ENCODE measurements at places on chromosomes 5 and 9. TPM values are rescaled to one million over a fixed set of nuclear protein-coding genes. Genes with fewer than 3 reads are reported as not detected.
A peak's percentile ranks its signal among the peaks of the same experiment; 100 is the strongest.

Gene C5orf15
- total RNA-seq, result 50.0 TPM

Gene GAS1
- total RNA-seq, result 0.12 TPM

Gene CTSV
- total RNA-seq, result 0.24 TPM

Gene SLC6A18
- not detected for total RNA-seq

Gene GNAQ
- total RNA-seq, result 26.8 TPM

Gene ANGPTL2
- total RNA-seq, result not detected

Gene LCP2
- total RNA-seq, result 351 TPM

Gene FGFR4
- total RNA-seq, result 1.4 TPM

Gene ECM2
- total RNA-seq, result not detected

Gene C5
- 1.2 TPM for total RNA-seq

Gene NDFIP1
- total RNA-seq, result 129 TPM

- H3K4me1 ChIP-seq, result no peaks in the 10 kb centered on the region
- H3K4me3 ChIP-seq, result no peak overlapping the region
- no peak overlapping the region for H3K27ac ChIP-seq
- DNase-seq, result no peak
- H3K27me3 ChIP-seq, result peaks cover 6% of the 10 kb centered on the region
These were observed 119.1 kb downstream of the ENC1 start for GRCh38 chr5:74521401-74521800.

- H3K27me3 ChIP-seq, result no peaks in the 10 kb centered on the region
- H3K27ac ChIP-seq, result no peak overlapping the region
- no peaks in the 10 kb centered on the region for H3K36me3 ChIP-seq
- DNase-seq, result no peak
- H3K4me3 ChIP-seq, result no peak overlapping the region
These were observed 293.3 kb downstream of the MAN2A1 start for GRCh38 chr5:109982966-109983534.

DNA sequence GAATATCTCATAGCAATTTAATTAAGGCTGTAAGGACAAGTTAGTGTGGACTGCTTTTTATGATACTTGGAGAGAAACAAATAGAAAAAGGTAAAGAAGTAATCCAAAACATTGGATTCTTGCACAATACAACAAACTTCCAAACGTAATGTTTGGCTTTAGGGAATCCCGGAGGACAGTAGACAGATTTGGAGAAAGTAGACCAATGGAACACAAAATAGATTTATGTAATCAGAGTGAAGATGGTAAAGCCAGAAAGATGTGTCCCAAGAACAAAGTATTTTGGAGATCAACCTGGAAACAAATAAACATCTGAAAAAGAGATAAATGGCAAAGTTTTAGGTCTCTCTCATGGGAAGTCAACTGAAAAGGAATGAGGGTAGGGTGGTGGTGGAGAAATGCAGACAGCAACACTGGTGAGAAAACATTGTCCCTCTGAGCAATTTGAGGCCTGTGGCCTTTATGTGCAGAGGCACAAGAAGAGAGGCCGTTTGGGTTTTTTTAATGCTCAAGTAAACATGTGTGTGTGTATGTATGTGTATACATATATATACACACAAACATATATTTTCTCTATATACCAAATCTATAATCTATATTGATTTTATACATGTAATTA, 620.6 kb downstream of the PDE4D start:
- peaks cover 34% of the 10 kb centered on the region for H3K27me3 ChIP-seq
- no peak overlapping the region for H3K4me3 ChIP-seq
- H3K4me1 ChIP-seq, result peaks cover 11% of the 10 kb centered on the region
- no peak overlapping the region for H3K27ac ChIP-seq
- H3K36me3 ChIP-seq, result no peaks in the 10 kb centered on the region

- peaks cover 53% of the 10 kb centered on the region for H3K36me3 ChIP-seq
- no peak for DNase-seq
- no peak overlapping the region for H3K4me3 ChIP-seq
- peaks cover 16% of the 10 kb centered on the region for H3K4me1 ChIP-seq
- H3K27me3 ChIP-seq, result no peaks in the 10 kb centered on the region
- no peak overlapping the region for H3K27ac ChIP-seq
These were observed 34.9 kb downstream of the YTHDC2 start for GRCh38 chr5:113548396-113548795.

DNA sequence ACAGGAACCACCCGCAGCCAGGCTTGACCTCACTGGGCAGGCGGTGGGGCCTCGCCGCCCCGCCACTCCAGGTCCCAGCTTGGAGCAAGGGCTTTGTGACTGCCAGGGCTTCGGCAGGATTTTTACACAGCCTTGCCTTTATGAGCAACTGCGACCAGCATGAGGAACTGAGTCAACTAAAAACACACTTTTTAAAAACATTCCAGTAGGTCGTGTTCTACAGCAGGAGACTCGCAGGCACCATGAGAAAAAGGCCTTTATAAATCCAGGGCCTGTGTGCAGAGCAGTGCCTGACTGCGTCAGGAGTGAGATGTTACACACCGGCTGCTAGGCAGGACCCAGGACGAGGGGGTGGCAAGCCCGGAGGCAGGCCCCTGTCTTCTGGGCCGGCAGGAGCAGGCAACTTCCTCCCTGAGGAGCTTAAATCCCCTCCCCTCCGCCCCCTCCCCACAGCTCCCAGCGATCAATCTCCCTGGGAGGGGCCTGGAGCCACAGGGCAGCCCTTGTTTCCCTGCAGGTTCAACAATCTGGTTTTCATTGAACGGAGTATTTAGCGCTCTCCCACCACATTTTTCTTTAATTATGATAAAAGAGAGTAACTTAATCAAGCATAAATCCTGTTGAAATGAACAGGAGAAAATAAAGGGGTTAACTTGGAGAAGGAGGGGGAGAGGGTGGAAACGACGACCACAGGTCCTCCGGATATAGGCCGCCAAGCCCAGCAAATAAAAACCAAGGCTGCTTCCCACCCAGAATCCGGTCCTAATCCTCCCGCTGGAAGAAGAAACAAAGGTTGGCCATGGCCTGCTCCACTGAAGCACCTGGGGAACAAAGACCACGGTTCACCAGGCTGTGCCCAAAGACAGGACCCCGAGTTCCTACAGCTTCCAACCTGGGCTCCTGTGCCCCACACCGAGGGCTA, 92.5 kb downstream of the ROR2 start:
- no peaks in the 10 kb centered on the region for H3K4me1 ChIP-seq
- peaks cover 8% of the 10 kb centered on the region for H3K27me3 ChIP-seq
- DNase-seq, result no peak
- no peaks in the 10 kb centered on the region for H3K36me3 ChIP-seq
- H3K27ac ChIP-seq, result no peak overlapping the region
- no peak overlapping the region for H3K4me3 ChIP-seq

DNA sequence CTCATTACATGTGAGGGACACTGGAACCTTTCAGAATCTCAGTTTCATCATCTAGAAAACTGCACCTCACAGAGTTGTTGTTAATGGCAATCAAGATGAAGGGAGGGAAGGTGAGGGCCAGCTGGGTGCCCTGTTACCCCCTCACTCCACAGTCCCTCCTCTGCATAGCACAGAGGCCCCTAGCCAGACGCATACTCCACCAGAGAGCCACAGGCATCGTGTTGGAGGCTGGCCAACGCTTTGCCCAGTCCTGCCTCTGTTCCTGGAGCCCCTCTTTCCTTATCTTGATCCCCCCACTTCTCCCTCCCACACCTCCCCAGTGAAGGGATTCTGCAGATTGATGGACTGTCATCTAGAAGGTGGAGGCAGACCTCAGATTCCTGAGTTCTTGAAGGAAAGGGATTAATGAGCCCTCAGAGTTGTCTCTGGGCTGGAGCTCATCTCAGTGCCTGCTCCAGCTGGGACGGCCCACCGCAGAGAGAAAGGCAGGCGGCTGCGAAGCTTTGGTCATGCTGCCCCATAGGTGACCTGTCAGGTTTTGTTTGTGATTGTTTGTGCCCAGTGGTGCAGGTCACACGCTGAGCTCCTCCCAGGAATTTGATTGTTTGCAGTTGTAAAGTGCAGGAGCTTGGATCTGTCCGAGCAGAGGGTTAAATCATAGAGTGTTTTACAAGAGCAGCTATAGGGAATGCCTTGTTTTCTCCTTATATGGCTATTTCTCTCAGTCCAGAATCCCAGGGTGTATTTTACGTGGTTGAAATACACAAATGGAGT, 487.3 kb downstream of the CCDC171 start:
- H3K4me3 ChIP-seq, result no peak overlapping the region
- DNase-seq, result no peak
- H3K4me1 ChIP-seq, result no peaks in the 10 kb centered on the region
- H3K27ac ChIP-seq, result no peak overlapping the region
- H3K27me3 ChIP-seq, result peaks cover 6% of the 10 kb centered on the region

GRCh38 chr9:16414451-16414850, 456.0 kb downstream of the BNC2 start:
- H3K27ac ChIP-seq, result no peak overlapping the region
- no peak overlapping the region for H3K4me3 ChIP-seq
- DNase-seq, result no peak
- H3K36me3 ChIP-seq, result no peaks in the 10 kb centered on the region

- H3K27ac ChIP-seq, result no peak overlapping the region
- H3K4me3 ChIP-seq, result no peak overlapping the region
- no peaks in the 10 kb centered on the region for H3K36me3 ChIP-seq
- no peaks in the 10 kb centered on the region for H3K27me3 ChIP-seq
- DNase-seq, result no peak
These were observed 183.0 kb downstream of the GLIS3 start for GRCh38 chr9:4116723-4117460.

- H3K4me1 ChIP-seq, result peaks cover 30% of the 10 kb centered on the region
- H3K27ac ChIP-seq, result no peak overlapping the region
- peaks cover 4% of the 10 kb centered on the region for H3K36me3 ChIP-seq
- no peak for DNase-seq
These were observed 27.6 kb downstream of the RAPGEF6 start for GRCh38 chr5:131607418-131607817.

- H3K36me3 ChIP-seq, result no peaks in the 10 kb centered on the region
- no peaks in the 10 kb centered on the region for H3K4me1 ChIP-seq
These were observed 28.0 kb upstream of the SH3RF2 start for GRCh38 chr5:145908206-145908960.

DNA sequence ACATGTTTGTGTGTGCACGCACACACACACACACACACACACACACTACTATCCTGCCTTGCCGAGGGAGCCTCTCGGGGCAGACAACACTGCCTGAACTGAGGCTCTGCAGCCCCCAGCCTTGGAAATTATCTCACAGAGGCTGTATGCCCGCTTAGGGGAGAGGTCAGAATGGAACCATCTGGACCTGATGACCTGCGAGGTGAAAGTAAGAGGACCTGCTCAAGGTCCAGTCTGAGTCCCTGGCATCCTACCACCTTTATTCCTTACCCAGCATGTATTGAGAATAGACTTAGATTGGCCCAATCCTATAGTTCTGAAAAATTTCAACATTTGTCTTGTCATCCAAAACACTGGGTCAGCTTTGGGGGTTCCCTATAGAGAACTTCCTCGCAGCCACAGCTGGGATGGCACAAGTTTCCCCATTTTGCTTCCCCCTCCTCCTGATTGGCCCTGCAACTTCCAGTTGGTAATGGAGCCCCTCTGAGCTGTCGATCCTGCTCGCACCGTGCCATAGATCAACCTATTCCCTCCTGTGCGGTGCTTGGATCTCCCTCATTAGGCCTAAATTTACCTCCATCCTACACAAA, 10.2 kb downstream of the MVB12B start:
- no peak overlapping the region for H3K4me3 ChIP-seq
- H3K4me1 ChIP-seq, result no peaks in the 10 kb centered on the region
- no peaks in the 10 kb centered on the region for H3K36me3 ChIP-seq
- H3K27me3 ChIP-seq, result peaks cover 4% of the 10 kb centered on the region
- no peak overlapping the region for H3K27ac ChIP-seq
- no peak for DNase-seq

DNA sequence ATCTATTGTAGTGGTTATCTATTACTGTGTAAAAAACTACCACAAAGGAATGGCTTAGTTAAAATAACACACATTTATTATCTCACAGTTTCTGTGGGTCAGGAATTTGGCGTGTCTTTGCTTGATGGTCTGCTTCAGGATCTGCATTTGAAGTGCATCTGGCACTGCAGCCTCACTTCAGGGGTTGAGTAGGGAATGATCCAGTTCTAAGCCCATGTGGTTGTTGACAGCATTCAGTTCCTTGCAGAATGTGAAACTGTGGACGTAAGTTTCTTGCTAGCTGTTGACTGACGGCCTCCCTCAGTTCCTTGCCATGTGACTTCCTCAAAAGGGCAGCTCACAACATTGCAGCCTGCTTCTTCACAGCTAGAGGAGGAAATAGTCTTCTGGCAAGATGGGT, 2.1 kb upstream of the OGN start:
- peaks cover 27% of the 10 kb centered on the region for H3K4me1 ChIP-seq
- peak overlapping the region; percentile 59 for H3K4me3 ChIP-seq
- H3K27ac ChIP-seq, result peak overlapping the region; percentile 86

- H3K27me3 ChIP-seq, result peaks cover 2% of the 10 kb centered on the region
- H3K27ac ChIP-seq, result no peak overlapping the region
- no peak overlapping the region for H3K4me3 ChIP-seq
- no peak for DNase-seq
- H3K4me1 ChIP-seq, result no peaks in the 10 kb centered on the region
- no peaks in the 10 kb centered on the region for H3K36me3 ChIP-seq
These were observed 7.3 kb upstream of the RANBP17 start for GRCh38 chr5:170854566-170854965.

DNA sequence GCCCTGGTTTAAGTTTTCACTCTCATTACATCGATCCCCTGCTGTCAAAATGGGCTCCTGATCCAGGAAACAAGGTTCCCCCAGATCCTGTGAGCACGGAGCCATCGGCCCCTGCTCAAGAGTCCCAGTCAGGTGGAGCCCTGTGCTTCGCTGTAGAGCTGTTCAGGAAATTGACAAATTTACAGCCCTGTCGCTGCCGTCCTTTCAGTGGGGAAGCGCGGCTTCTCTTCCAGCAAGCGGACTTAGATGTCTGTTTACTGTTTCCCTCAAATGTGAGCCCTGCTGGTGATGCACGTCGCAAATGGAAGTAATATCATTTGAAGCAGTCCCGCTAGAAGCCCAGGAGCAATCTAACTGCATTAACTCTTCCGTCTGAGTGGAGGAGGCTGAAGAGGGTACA, 760.9 kb upstream of the WWC1 start:
- no peak overlapping the region for H3K27ac ChIP-seq
- H3K36me3 ChIP-seq, result no peaks in the 10 kb centered on the region
- DNase-seq, result no peak
- no peak overlapping the region for H3K4me3 ChIP-seq

DNA sequence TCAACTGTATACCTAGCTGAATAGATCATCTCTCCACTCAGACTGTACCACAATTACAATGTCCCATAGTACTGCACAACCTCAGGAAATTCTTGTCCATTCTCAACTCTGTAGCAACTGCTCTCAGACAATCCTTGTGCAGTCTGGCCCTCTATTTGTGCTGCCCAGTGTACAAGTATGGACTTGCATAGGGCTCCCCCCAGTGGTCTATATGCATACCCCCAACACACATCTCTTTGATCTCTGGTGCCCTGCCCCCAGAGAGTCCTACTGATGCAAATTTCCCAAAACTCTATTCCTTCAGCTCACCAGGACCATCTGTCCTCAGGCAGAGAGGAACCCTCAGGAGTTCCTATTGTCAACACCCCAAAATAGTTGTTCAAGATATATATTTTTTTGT, 205.3 kb downstream of the SLCO4C1 start:
- H3K27ac ChIP-seq, result no peak overlapping the region
- no peaks in the 10 kb centered on the region for H3K4me1 ChIP-seq
- no peak overlapping the region for H3K4me3 ChIP-seq
- no peak for DNase-seq

- H3K27ac ChIP-seq, result no peak overlapping the region
- no peak for DNase-seq
- peaks cover 14% of the 10 kb centered on the region for H3K4me1 ChIP-seq
These were observed 642 bp downstream of the SV2C start for GRCh38 chr5:76083555-76084495.

Measured in activated T-helper 1 cell treated with anti-CD3 and anti-CD28 coated beads, Interleukin-12 subunit alpha, Interleukin-12 subunit beta, Interleukin-2, Interleukin-4 antibody, amounts not matched to agents 30 ng/mL and 10 ng/mL and 1 ng/mL, durations not matched to agents 14 hours and 24 hours and 36 hours (primary cell).